Globus pallidus (tissue), 1 donor: ENCODE measurements at places on chromosomes 12 and 14.

DNA sequence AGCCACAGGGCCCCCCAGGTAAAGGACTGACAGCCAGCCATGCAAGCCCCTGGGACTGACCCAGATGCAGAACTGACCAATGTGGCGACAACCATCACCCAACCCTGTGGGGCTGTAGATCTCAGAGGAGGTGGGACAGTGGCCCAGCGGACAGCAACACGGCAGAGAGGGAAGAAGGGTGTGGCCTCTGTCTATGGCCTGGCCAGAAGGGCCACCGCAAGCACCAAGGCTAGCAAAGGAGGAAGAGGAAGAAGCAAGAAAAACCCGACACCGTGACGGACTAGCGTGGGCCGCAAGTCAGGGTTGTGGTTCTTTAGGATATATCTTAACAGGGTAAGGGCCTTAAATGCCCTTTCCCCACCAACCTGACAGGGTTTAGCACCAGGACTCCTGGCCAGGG, 71.2 kb downstream of the ITPK1 start:
- DNase-seq, result no peak

DNA sequence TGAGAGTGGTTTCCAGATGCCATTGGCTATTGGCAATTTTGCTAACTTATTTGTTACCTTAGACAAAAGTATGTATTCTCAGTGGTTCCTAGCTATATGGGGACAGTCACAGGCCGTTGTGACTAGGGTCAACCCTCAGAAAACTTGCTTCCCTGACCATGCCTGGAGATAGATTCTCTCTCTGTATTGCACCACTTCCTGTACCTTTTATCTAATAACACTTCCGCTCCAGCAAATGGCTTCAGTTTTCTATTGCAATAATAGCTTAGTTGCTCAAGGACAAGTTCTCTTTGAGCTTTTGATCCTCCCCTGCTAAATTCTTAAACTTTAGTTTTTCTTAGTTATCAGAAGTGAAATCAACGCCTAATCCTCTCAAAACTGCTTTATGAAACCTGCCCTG, 338.0 kb downstream of the RMST start:
- DNase-seq, result no peak

GRCh38 chr12:75909714-75910656, 121.6 kb downstream of the PHLDA1 start:
- DNase-seq, result no peak

GRCh38 chr12:12979126-12979525, 20.9 kb downstream of the HEBP1 start:
- DNase-seq, result no peak

DNA sequence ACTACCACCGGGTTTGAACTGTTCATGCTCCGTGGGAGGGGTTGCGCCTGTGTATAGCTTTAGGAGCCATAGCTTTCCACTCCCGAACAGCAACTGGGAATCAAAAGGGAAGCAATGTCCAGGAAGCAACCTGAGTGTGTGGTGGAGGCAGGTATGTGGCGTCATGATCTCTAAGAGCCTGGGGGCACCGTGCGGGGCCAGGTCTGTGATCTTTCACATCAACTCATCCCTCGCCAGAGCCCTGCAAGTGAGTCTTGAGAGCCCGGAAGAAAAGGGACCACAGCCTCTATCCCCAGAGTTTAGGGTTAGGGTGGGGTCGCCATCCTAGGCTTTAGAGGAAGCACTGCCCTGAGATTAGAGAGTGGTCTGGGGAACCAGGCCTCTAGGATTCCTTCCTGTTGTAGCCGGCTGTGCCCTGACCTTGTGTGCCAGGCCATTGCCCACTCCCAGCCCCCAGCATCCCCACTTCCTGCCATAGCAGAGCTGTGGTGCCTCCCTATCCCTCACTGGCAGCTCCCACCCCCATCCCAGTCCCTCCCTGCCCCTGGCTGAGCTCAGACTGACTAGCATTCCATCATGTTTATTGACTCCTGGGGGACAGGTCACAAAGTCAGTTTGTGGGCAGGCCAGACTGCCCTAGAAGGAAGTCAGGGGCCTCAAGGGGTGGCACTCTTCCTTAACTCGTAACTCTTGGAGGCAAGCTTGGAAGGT, 745 bp upstream of the ADCY4 start:
- no peak for DNase-seq

- peak; percentile 47 for DNase-seq
Observed at GRCh38 chr12:78209846-78210505, 379.3 kb downstream of the NAV3 start.

GRCh38 chr14:78005325-78005724, 164.8 kb upstream of the NRXN3 start:
- no peak for DNase-seq

GRCh38 chr12:64876388-64877071, 52.1 kb downstream of the TBC1D30 start:
- DNase-seq, result no peak

DNA sequence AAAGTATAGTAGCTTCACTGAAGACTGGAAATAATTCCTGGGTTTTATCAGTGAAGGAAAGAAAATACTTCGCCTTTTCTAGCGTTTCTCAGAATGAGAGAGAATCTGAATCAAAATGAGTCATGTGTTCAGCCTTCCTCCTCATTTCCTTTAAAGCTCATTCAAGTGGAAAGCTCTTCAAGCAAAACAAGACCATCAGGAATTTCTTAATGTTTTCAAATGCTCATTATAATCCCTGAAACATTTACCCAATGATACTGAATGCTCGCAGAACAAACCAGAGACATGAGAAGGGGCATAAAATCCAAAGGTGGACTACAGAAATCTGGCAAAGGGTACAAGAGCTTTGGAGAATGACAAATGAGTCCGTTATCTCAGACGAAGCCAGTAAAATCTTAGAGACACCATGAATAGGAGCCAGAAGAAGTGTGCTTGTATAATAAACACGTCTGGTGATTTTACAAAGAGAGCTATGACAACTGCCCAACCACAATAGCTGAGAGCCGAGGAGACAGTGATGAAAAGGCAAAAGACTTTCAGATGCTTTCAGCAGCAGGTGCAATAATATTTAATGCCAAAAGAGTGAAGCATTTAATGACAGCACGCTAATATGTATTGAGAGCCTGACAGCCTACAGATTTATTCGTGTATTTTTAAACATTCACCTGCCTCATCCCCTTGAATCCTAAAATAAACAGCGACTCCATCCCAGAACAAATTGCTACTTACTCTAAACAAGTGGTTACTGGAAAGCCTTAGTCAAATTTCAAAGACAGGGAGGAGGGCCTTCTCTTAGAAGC, 19.0 kb downstream of the SPRING1 start:
- peak; percentile 50 for DNase-seq

GRCh38 chr14:105093431-105094192, 28.4 kb upstream of the GPR132 start:
- no peak for DNase-seq

- no peak for DNase-seq
Observed at GRCh38 chr12:95972832-95973456, 23.2 kb downstream of the HAL start.

- no peak for DNase-seq
Observed at GRCh38 chr12:67320614-67321295, 51.6 kb downstream of the CAND1 start.

- no peak for DNase-seq
Observed at GRCh38 chr12:102496591-102496990, 16.2 kb upstream of the IGF1 start.

GRCh38 chr12:59698600-59698999, 102.8 kb downstream of the SLC16A7 start:
- DNase-seq, result no peak
